ENCODE measurements at places on chromosomes 13 and 19. TPM values are rescaled to one million over a fixed set of nuclear protein-coding genes. Genes with fewer than 3 reads are reported as not detected.

Gene CBARP
- total RNA-seq, result not detected

Gene RUBCNL
- 4.1 TPM for total RNA-seq

Gene ACP7
- not detected for total RNA-seq

Gene SLC8A2
- 0.17 TPM for total RNA-seq

Gene ZNF112
- 4.6 TPM for total RNA-seq

Data from subcutaneous adipose tissue (tissue), 4 donors.